ENCODE measurements at places on chromosomes 2 and 18. TPM values are rescaled to one million over a fixed set of nuclear protein-coding genes. Genes with fewer than 3 reads are reported as not detected.

Gene NT5C1B
- total RNA-seq = not detected

Gene C2orf42
- total RNA-seq = 29.1 TPM

Gene MAPK4
- not detected for total RNA-seq

DNA sequence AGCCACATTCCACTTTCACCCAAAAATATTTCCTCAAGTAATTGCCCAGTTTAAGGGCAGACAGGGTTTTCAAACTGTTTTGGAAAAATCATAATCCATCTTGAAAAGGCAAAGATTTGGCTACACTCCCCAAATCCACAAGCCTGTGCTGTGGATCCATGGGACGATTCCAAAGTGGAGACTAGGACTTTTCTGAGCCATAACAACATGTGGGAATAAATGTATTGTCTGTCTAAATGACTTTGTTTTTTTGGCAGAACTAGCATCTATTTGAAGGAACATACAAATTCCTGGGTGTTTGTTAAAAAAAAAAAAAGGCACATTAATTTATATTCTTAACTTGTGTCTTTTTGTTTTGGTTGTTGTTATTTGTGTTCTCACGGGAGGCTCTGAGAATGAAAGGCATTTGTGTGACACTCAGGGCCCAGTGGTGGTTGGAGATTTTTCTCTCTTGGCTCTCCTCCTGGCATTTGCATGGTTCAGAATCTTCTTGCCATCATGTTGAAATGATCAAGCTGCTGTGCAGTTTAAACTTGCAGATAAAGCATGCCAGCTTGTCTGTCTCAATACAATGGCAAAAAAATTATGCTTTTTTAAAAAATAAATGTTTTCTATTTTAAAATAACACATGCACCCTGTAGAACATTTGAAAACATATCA is 277.4 kb downstream of the EN1 start:
- H3K4me1 ChIP-seq = no peaks in the 10 kb centered on the region
- DNase-seq = no peak
- no peaks in the 10 kb centered on the region for H3K27me3 ChIP-seq
- H3K27ac ChIP-seq = no peak overlapping the region
- H3K36me3 ChIP-seq = no peaks in the 10 kb centered on the region
- H3K4me3 ChIP-seq = no peak overlapping the region
